ENCODE measurements at places on chromosomes 1 and 21.

GRCh38 chr1:242086093-242086492 lies 87.2 kb upstream of the MAP1LC3C start:
- no peak for DNase-seq

GRCh38 chr1:221729771-221730330 lies 12.0 kb downstream of the DUSP10 start:
- DNase-seq: no peak

- peak; percentile 7 for DNase-seq
Observed at GRCh38 chr1:203126151-203126865, 1.2 kb upstream of the ADORA1 start.

- DNase-seq: no peak
Observed at GRCh38 chr1:60984062-60984799, 98.1 kb upstream of the NFIA start.

- DNase-seq: no peak
Observed at GRCh38 chr1:206757524-206758266, 12.9 kb upstream of the IL19 start.

DNA sequence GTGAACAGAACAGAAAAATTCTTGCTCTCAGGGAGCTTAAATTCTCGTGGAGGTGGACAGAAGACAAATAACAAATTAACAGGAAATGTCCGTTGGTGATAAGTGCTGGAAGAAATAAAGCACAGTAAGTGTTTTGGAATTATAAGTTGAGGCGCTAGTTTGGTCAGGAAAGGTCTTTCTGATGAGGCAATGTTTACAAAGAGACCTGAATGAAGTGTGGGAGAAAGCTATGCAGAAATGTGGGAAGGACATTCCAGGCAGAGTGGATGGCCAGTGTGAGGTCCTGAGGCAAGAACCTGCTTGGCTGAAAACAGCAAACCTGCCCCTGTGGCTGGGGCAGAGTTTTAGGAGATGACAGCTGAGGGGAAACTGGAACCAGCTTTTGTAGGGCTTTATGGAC lies 23.3 kb downstream of the NGF start:
- DNase-seq: no peak

DNA sequence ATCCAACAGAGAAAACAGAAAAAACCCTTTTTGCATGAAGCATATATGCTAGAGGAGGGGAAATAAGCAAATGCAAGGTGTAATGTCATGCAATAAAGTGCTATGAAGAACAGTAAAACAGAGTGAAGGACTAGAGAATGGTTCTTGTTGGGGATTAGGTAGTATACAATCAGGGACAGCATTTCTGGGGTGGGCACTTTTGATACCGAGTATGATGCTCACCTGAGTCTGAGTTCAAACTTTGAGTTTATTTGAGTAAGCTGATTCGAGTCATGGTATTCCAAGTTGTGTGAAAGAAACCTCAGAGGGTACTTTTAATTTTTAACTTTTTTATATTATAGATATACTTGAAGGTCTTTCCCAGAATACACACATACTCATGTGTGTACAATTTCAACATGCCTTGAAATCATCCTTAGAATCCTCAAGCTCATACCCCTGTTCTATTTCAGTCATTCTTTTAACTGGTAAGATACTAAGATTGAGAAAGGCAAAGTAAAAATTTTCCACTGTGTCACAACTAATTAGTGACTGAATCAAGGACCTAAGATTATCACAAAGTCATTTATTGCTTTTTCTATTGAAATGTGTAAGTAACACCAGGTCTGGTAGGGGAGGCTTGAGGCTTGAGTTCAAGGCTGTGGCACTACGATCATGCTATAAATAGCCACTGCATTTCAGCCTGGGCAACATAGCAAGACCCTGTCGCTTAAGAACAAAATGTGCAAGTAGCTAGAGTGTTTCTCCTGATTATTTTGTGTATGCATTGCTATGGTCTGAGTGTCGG lies 12.1 kb downstream of the LRRC8B start:
- no peak for DNase-seq

- DNase-seq: no peak
Observed at GRCh38 chr1:16631248-16632043, 18.1 kb upstream of the NBPF1 start.

DNA sequence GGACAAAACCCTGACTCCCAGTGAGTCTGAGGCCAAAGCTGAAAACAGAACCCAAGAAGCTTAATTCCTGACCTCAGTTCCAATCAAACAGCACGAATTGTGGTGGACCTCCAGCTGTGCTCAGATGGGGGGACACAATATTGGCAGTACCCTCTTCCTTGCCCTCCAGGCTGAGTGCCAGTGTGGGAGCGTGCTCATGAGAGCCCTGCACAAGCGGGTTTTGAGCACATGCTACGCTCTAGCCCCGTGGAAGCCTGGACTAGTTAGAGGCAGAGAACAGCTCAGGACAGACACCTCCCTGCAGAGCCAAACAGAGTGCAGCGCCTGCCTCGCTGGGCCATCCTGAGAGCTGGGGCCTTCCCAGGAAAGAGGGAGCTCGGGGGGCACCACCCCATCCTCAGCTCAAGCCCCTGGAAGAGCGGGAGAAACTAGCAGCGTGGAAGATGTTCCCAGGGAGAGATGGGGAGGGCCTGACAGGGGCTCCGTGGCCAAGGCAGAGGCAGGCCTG lies 2.8 kb upstream of the SLC25A34 start:
- DNase-seq: no peak

DNA sequence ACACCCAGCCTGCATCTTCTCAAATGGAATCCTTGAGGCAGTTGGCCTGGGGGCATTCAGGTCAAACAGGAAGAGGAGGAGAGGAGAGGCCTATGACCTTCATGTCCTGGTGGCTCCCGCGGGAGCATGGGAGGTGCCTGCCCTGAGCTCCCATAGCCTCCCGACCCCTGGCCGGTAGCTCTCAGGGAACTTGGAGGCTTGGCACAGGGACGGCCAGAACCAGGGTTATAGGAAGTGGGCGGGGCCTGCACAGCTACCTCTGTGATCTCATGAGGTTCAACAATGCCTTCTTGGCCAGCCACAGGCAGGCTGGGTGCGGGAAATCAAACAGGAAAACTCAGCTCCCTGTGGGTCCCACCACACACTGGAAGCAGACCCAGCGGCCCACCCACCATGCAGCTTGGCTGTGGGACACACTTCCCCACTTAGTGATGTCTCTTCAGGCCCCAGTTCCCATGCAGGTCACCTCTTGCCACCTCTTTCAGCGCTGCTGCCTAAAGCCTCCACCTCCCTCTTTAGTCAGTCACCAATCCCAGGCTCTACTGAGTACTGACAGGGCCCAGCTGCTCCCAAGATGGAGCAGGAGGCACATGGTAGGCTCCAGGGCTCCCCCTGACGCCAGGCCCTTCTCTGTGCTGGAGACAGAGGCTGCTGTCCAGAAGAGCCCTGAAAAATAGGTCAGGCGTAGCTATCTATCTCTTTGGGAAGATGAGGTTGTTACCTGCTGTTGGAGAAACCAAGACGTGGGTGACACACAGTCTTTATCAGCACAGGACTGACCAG lies at the start of gene SLFNL1:
Gene SLFNL1, minus strand, starts transcription at position 200 of the 783 bp plus-strand sequence. CDS start 1,065 bp downstream, outside the sequence.
- DNase-seq: no peak

DNA sequence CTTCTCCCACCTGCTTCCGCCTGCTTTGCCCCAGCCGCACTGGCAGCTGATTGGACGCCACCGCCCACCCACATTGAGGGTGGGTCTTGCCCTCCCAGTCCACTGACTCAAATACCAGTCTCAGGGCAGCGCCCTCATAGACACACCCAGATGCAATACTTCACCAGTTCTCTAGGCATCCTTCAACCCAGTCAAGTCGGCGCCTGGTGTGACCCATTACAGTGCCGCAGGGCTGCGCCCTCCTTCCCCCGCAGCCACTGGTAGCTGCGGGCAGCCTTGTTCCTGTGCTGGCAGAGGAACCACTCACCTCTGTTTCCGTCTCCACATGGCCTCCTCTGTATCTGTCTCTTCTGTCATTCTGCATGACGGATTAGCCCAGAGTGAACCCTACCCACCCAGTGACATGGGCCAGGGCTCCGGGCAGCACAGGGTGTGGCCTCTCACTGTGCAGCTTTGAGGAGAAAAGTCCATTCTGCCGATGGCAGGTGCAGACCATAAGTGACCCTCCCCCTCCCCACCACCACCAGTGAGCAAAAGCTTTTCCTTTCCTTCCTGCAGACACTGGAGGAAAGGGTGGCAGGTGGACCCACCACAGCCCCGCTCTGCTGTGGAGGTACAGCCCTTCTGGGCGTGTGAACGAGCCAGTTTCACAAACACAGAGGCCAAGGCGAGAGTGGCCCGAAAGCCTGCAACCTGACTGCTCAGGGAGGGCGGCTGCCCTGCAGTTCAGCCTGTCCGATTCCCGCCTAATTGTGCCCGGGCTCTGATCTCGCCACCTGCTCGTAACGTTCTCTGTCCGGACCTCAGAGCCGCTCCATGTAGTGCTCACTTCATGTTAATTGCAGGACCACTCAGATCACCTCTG lies 57.1 kb downstream of the FAAP20 start:
- DNase-seq: no peak

DNA sequence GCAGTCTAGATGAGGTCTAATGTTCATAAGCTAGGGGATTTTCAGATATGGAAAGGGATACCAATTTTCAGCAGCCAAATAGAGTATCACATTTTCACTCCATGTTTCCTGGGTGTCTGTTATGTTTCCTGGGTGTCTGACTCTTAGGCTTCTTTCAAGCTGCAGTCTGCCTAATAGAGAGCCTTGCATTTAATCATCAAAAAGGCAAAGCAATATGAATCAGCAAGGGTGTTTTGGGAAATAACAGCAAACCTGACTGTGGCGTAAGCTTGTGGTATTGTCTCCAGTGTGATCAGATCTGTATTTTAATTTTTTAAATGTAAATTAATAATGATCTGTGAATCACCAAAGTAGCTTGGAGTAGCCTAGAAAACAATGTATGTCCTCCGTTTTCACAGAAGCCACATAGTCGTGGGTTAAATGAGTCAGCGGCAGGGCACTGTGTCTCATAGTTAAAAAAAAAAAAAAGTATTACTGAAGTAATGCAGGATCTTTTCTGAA lies 10.4 kb downstream of the LGALS8 start:
- no peak for DNase-seq

- DNase-seq: peak; percentile 57
Observed at GRCh38 chr1:206684478-206685333, at the start of gene MAPKAPK2. MAPKAPK2 (plus strand) TSS chr1:206684905; CDS start chr1:206685230, 325 bp downstream.

GRCh38 chr1:51070640-51071039 lies 31.4 kb upstream of the C1orf185 start:
- DNase-seq: no peak

DNA sequence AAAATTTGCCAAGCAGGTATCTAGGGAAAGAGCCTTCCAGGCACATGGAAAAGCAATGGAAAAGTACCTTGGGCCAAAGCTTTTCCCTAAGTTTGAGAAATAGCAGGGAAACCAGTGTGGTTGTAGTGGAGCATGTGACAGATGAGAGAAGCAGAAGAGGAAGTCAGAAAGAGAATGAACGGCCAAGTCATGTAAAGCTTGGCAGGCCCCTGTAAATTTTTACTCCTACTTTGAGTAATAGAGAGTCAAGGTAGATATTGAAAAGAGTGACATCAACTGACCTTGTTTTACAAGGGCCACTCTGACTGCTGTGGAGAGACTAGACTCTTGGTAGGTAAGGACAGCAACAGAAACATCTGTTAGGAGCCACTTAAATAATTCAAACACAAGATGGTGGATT lies 180.9 kb upstream of the PRMT6 start:
- DNase-seq: no peak

GRCh38 chr1:215044151-215044550 lies 38.4 kb upstream of the KCNK2 start:
- no peak for DNase-seq

GRCh38 chr21:18370301-18370700 lies 33.3 kb downstream of the TMPRSS15 start:
- DNase-seq: no peak

GRCh38 chr1:51726544-51727225 lies 109.8 kb downstream of the OSBPL9 start:
- no peak for DNase-seq

GRCh38 chr21:43771199-43771675 lies 4.9 kb downstream of the CSTB start:
- no peak for DNase-seq

DNA sequence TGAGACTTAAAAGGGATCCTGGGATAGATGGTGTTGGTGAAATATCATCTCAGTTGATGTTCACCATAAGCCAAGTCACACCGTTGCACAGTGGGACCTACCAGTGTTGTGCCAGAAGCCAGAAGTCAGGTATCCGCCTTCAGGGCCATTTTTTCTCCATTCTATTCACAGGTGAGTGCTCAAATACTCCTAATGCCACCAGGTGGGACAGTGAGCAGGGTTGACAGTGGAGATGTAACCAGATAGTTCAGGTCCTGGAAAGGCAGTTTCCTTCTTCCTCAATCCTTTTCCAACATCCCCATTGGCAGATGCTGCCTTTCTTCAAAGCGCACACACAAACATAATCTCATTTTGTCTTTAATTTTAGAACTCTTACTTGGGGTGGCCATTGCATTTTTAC lies 11.6 kb downstream of the CD160 start:
- DNase-seq: no peak

DNA sequence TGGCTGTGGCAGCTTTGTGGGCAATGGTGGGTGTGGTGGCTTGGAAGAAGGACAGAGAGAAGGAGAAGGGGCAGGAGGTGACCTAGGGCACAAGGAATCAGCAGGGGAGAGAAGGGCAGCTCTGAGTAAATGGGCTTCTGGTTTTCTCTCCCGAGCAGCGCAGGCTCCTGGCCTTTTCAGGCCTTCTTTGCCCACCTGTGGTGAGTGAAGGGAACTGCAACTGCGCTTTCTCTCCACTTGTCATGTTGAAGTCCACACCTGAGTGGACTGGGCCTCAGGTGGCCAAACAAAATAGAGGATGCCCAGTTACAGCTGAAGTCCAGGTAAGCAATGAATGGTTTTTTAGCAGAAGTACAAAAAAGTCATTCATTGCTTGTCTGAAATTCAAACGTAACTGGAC lies 29.4 kb upstream of the KCNA10 start:
- no peak for DNase-seq

GRCh38 chr21:32088471-32088870 lies 190.4 kb downstream of the MIS18A start:
- DNase-seq: no peak
